ENCODE measurements at places on chromosomes 12 and 14.

GRCh38 chr12:26434299-26435068 lies 239.1 kb downstream of the SSPN start:
- peak; percentile 3 for DNase-seq

GRCh38 chr12:90062799-90063198 lies 354.2 kb upstream of the ATP2B1 start:
- no peak for DNase-seq

- DNase-seq: no peak
These were observed 35.8 kb downstream of the FBXO34 start for GRCh38 chr14:55306938-55307589.

- DNase-seq: no peak
These were observed 129.9 kb downstream of the CPNE8 start for GRCh38 chr12:38775457-38775856.

GRCh38 chr14:37550511-37550910 lies 44.5 kb downstream of the FOXA1 start:
- no peak for DNase-seq

DNA sequence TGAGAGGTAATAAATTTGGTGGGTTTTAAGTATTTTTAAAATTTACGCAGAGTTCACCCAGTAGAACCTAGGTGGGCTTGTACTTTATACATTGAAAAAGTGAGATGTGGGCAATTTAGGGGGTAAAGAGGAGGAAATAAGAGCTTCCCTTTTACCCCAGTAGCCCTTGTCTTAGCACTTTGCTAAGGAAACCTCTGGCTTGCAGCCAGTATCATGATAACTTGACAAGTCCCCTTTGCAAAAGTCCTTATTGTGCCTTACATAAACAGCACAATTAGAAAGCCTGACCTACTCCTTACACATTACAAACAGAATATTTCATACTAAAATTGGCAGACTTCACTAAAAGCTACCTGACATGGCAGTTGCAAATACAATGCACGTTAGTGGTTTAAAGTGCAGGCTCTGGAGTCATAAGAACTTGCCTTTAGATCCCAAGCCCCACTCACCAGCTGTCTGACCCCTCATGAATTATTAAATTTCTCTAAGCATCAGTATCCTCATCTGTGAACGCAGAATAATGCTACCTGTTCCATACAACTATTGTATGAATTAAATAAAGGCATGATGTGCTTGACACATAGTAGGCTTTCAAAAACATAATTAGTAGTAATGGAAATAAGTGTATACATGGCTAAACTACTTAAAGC lies 53.2 kb upstream of the NELL2 start:
- no peak for DNase-seq

- no peak for DNase-seq
These were observed 741.6 kb downstream of the FSCB start for GRCh38 chr14:43765474-43765873.

- DNase-seq: no peak
These were observed 73.2 kb downstream of the RIMBP2 start for GRCh38 chr12:130642856-130643255.

DNA sequence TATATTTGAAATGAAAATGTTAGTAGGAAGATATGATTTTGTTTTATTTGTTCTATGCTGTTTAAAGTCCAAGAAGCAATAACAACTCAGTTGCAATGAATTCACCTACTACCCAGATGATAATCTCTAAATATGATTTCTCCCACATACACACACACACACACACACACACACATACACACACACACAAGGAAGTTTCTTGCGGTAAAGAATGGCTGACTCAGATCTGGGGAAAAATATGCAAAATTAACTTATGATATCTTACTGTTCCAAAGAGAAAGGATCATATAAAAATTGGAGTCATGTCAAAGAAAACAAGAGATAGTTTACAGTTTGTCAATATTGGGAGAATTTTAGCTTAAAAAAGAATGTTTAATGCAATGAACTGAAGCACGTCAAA lies 456.7 kb downstream of the SLC16A7 start:
- no peak for DNase-seq

- DNase-seq: no peak
These were observed 215.6 kb upstream of the ATP2B1 start for GRCh38 chr12:89924191-89924590.

DNA sequence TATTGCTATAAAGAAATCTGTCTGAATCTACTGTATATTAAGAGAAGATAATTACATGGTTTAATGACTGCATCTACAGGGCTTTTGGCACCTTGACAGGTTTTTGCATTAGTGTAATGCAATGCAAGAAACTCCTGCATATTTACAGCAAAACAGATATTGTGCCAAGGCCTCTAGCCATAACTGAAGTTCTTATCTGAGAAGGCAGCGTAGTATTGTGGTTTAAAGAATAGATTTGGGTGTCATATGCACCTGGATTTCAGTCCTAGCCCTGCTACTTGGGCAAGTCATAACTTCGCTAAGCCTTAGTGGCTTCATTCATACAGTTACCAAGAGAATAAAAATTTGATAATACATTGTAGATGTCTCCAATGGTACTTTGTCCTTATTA lies 350.1 kb downstream of the CCDC91 start:
- no peak for DNase-seq
